ENCODE measurements at places on chromosomes 7 and 10.

DNA sequence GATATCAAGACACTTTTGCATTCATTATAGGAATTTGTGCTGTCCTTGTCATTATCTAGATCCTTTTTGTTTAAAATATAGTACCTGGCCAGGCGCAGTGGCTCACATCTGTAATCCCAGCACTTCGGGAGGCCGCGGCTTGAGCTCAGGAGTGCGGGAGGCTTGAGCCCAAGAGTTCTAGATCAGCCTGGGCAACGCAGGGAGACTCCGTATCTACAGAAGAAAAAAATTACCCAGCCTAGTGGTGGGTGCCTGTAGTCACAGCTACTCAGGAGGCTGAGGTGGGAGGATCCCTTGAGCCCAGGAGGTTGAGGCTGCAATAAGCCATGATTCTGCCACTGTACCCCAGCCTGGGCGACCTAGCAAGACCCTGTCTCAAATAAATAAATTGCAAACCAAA is 621 bp upstream of the MORN4 start:
- DNase-seq = peak; percentile 34

DNA sequence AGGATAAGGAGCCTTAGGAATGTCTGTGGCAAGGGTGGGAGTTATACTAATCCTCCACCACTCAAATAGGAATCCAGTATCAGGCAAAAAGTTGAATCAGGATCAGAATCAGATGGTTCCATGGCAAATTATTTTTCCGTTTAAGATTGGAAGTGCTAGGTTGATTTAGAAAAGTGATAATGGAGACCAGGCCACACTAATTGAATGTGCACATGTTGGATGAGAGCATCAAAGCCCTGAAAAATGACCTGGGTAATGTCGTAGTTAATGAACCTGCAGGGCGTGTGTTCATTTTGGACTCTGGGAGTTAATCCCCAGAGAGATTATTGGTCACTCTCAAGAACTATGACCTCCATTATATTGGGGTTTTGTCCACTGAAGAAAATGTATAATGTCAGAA is 53.3 kb upstream of the UBN2 start:
- no peak for DNase-seq

GRCh38 chr7:155750255-155751125 is 61.8 kb downstream of the SHH start:
- DNase-seq = no peak

DNA sequence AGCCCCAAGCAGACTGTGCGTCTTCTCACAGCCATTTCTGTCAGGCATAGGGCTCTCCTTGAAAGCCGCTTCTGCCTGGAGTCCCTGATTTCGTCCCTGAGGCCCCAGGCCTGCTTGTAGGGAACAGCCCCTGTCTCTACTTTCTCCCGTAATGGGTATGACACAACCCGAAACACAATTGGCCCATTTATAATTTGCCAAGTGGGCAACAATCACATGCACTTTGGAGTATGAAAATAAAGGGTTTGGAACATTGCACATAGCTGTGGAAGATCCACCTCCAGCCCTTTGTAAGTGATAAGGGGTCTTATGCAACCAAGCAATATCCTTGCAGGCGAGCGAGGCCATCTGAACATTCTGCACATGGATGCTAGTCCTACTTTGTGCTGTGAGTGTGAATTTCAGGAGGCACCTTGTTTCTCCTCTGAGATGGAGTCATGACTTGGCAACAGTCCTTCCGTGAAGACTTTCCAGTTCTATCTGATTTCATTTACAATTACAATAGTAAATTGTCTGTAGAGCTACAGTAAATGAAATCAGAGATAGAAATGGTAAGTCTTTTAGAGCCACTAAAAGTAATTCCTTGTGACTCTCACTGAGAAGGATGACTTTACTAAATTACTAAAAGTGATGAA is 141.5 kb downstream of the CUBN start:
- DNase-seq = no peak

- no peak for DNase-seq
These were observed 32.5 kb downstream of the PDE1C start for GRCh38 chr7:32037650-32038198.

DNA sequence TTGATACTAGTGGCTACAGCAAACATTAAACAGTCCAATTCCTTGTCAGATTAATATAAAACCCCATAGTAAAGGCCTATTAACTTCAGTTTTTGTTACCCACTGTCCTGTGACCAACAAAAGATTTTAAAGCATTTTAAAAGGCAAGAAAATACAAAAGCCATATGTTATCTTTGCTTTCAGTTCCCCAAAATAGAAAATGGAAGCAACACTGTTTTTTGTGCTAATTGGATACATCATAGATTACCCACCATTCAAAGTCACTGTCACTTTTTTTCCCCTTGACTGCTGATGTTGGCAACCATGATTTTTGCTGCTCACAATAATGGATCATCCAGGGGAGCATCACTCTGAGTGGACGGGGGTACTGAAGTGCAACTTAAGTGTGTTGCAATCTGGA is 52.4 kb upstream of the TMEM140 start:
- no peak for DNase-seq

DNA sequence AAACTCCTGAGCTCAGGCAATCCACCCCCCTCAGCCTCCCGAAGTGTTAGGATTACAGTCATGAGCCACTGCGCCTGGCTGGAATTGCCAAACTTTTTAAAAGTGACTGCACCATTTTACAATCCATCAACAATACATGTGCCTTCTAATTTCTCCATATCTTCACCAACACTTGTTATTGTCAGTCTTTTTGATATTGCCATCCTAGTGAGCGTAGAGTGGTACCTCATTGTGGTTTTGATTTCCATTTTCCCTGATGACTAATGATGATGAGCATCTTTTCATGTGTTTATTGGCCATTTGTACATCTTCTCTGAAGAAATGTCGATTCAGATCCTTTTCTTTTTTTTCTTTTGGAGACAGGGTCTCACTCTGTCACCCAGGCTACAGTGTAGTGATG is 21.7 kb upstream of the STRIP2 start:
- DNase-seq = no peak

GRCh38 chr10:5094265-5095205 is at the start of gene AKR1C3:
TSS of gene AKR1C3 (plus strand) at chr10:5094414. CDS start at chr10:5094445, 31 bp downstream.
- DNase-seq = no peak

GRCh38 chr7:102914585-102914984 is 1.8 kb downstream of the LRRC17 start:
- no peak for DNase-seq

DNA sequence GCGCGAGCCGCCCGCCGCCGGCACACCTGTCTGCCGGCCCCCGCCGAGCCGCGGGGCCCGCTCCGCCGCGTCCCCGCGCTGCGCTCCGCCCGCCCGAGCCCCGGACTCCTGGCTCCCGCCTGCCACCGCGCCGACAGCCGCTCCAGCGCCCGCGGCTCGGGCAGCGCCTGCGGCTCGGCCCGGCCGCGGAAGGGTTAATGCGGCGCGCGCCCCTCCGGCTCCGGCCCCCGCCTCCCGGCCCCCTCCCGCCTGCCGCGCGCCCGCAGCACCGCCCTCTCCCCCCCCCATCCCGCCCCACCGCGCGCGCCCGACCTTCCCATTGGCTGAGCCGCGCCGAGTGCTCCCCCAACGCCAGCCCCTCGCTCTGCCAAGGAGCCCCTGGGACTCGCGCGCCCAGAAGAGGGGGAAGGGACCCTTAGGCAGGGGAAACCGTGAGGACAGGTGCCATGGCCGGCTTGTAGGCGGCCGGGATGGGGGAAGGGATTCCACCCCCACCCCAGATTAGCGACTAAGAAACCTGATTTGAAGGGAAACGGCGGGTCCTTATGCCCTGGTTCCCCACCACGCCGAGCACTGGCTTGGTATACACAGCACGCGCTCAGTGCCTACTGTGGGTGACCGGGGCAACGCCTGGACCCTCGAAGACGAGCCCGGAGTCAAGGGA is at the start of gene KCNH2:
Gene KCNH2, minus strand, starts transcription at position 196 of the 664 bp plus-strand sequence. CDS start 408 bp downstream, outside the sequence.
- DNase-seq = peak; percentile 55

GRCh38 chr10:35192645-35193249 is 66.1 kb downstream of the CREM start:
- DNase-seq = no peak

DNA sequence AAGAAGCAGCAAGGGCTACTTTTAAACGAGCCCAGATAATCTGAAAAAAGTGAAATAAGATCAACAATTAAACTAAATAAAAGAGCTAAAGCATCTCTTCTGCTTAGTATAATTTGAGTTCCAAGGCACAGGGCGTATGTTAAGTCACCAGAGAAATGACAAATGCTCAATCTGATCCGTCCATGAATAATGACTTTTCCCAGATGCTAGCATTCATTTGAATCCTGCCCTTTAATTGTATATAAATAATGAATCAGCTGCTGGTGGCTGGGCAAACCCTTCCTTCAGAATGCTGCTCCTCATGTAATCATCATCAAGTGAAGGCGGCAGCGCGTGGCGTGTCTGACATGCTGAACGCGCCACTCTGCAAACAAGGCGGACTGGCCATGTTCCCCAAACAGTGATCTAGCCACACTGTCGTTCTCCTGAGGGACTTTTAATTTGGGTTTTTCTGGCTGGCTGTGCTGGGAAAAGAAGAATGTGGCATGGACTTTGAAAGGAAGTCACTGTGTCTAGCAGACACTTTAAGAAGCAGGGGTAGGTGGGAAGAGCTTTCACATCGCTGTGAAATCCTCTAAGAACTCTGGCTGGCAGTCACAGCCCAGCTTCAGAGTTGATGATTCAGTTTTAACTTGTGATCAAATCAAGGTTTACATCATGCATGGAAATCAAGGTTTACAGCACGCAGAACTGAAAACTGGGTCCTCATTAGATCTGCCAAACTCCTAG is 70.7 kb downstream of the BEND7 start:
- DNase-seq = no peak

DNA sequence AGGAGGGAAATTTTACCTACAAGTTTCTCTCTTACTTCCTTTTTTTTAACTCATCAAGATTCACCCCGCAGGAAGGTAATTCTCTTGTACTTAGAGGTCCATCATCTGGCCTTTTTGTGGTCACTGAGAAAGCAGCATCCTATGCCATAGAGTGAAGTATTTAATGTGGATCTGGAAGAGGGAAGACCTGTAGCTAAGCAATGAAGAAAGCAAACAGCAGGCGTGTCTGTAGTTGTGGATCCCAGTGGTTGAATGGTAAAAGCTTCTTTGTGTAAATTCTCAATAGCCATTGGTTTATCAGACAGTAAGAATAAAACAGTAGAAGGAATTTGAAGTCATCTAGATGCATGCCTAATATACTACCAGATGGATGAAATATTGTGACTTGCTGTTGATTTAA is 196.4 kb downstream of the ANKRD7 start:
- no peak for DNase-seq

DNA sequence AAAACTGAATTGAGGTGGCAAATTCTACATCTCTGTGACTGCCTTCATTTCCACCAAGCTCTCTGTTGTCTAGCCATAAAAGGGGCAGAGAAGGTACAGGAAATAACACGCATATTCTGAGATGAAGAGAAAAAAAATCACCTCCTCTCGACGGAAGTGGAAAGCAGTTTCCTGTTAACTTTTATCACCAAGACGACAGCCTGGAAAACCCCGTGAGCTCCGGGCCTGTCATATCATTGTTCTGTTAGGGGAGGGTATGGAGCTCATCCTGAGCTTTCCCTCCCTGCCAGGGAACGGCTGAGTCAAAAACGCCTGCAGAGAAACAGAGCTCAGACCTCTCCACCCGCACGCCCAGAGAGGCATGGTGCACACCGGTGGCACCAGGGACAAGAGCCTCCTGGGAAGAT is 200.3 kb downstream of the PRPF18 start:
- peak; percentile 79 for DNase-seq

DNA sequence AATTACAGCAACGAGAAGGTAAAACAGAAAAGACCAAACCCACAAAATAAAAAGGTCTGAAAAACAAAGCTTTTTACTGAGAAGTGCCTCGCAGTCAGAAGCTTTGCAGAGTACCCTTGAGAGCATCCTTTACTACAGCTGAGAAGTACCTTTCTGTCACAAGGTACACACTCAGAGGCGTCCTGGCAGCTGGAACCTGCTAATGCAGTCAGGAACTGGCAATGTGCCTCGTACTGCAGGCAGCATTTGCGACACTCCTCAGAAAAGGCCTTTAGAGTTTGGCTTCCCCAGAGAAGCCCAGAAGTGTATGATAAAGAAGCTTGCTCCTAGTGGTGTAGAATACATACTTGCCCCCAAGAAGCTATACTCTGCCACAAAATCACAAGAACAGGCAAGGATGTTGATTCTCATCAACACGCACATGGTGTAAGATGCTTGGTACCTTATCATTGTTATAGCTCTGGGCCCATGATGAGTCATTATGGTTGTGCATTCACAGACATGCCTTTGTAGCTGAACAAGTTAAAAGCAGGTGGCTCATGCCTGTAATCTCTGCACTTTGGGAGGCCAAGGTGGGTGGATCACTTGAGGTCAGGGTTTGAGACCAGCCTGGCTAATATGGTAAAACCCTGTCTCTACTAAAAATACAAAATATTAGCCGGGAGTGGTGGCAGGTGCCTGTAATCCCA is 2.0 kb upstream of the GTPBP4 start:
- no peak for DNase-seq

DNA sequence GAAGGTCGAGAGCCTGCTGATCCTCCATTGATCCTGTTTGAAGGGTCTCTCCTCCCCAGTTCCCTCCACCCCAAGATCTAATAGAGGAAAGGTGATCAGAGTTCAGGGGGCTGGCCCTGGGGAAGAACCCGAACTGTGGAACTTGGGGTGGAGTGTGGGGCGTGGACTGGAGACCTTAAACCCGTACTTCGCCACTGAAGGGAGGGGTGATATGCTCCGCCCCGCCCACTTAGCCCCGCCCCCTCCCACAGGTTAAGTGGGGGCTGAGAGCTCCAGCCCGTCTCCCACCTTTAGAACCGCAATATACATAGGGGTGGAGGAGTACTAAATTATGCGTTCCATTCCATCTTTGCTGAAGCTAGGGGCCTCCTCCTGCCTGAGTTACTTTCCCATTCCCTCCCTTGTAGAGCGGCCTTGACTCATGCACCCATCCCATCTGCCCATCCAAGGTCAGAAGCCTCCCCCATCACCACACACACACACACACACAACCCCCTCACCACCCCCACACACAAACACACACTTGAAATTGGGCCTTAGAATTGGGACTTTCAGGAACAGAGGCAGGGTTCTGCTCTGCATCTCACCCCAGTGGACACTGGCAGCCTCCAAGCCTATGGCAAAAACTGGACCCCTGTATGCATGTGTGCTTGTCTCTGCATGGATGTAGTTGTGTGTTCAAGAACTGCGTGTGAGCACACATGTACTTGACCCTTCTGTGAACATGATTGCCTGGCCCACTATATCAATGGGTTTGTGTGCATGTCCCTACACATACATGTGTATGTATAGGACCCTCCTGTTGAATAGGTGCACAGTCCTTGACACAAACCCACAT is 991 bp downstream of the SEMA4G start:
- peak; percentile 26 for DNase-seq

DNA sequence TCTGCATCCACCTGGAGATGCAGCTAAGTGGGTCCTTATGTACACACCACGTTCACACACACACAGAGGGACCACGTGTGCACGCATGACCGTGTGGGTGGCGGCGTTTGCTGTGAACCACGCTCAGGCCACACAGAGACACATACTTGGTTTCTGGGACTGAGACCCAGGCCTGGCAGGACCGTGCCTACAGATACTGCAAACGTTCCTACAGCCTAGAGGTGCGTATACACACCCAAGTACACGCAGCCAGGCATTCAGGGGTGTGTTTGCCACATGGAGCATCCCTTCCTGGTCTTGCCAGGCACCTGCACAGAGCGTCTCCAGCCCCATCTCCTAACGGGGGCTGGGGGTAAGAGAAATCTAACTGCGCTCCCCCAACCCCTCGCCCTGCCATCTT is 49.0 kb upstream of the GTF2IRD1 start:
- no peak for DNase-seq
